ENCODE measurements at places on chromosomes 6 and 20.

DNA sequence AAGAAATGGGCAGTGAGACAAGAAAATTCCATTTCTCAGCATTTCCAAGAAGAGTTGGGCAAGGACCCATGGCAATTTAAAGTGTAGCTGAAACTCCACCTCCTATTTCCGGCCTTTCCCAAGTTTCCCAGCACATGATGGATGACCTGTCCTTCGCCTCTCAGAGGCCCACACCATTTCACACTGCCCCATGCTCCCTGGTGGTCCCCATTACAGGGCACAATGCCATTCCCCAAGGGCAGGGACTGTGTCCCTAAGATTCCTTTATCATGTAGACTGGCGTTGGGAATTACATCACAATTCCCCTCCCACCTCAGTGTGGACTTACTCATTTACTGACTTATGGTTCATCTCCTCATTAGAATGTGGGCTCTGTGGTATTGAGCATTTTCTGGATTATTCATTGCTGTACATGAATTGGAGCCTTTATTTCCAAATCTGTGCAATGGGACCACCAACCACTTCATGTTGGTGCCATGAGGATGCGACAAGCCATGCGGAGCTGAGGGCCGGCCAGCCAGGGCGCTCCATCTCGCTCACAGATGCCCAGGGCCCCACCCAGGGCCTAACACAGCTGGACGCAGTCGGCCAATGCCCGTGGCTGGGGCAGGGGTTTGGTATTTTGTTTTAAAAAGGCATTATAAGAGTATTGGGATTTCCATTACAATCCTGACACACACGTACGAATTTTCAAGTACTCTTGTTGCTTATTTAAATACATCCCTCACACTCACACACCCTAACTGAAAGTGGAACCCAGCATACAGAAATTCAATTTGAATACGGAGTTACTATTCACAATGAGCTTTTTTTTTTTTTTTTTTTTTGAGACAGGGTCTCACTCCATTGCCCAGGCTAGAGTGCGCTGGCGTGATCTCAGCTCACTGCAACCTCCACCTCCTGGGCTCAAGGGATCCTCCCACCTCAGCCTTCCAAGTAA lies 5.4 kb downstream of the ACSS1 start:
- no peak for DNase-seq

DNA sequence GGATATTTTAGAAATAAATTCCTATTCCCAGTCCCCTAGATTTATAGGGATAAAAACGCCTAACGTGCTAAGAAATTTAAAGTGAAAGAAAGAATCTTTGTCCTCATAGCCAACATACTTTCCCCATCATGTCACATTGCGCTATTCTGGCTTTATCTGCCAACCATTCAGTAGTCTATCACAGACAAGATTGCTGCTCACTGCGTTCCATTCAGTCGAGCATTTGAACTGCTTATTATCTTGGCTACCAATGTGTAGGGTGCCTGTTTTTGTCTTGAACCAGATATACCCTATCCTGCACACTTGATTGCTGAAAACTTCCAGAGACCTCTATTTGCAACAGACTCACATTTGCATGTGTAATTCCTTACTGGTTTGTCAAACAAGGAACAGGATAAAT lies 751.5 kb downstream of the EPHA7 start:
- DNase-seq: no peak

DNA sequence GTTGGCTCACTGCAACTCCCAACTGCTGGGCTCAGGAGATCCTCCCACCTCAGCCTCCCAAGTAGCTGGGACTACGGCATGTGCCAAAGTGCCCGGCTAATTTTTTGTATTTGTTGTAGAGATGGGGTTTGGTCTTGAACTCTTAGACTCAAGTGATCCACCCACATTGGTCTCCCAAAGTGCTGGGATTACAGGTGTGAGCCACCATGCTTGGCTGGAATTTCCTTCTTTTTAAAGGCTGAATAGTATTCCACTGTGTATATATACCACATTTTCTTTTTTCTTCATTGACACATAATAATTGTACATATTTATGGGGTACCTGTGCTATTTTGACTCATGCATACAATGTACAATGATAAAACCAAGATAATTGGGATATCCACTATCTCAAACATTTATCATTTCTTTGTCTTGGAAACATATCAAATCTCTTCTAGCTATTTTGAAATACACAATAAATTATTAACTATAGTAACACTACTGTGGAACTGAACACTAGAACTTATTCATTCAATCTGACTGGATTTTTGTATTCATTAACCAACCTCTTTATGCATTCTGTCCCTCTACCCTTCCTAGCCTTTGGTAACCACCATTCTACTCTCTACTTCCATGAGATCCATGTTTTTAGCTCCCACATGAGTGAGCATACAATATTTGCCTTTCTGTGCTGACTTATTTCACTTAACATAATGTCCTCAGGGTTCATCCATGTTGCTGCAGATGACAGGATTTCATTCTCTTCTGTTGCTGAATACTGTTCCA lies 7.8 kb downstream of the MDC1 start:
- DNase-seq: no peak

DNA sequence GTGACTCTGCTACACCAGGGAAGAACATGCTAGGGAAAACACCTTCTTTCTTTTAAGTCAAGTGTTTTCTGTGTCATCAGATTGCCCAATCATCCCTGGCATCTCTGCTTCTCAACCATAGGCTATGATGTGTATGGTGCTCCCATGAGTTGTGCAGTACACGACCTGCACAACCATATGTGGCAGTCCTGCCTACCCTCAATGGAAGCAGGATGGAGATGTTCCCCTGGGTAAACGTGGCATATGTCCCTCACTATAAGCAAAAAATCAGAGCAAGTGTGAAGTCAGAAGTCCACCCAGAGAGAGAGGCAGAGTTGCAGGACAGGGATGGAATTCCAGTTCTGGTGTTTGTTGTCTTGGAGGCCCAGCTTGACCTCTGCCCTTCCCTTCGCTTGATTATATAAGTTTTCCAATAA lies 10.3 kb upstream of the SNHG17 start:
- DNase-seq: no peak

DNA sequence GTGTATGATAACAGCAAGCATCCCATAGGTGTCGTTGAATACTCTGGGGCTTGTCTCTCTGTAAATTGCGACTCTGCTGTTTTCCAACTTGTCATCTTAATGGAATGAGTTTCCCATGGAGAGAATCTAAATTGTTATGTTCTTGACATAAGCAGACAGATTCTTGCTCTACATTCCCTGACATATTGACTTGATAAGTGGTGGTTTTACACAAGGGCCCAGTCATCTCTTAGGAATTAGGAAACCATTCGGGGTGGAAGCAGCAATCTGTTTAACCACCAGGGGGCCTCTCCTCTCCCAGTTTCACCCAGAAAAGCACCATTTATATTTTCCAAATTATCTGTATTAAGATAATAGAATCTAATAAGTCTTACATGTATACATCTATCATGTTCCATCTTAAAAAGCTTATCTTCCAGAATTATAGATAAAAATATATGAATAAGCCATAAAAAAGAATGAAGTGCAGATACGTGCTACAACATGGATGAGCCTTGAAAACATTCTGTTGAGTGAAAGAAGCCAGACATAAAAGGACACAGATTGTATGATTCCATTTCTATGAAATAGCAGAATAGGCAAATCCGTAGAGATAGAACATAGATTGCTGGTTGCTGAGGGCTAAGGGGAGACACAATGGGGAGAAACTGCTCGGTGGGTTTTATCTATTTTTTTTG lies 23.1 kb upstream of the MROH8 start:
- peak; percentile 71 for DNase-seq

- no peak for DNase-seq
These were observed 129.1 kb downstream of the SYCP2 start for GRCh38 chr20:59804347-59804746.

GRCh38 chr20:37518059-37518458 lies 3.0 kb upstream of the NNAT start:
- DNase-seq: no peak

GRCh38 chr6:38209371-38210260 lies 390.1 kb downstream of the ZFAND3 start:
- DNase-seq: no peak

DNA sequence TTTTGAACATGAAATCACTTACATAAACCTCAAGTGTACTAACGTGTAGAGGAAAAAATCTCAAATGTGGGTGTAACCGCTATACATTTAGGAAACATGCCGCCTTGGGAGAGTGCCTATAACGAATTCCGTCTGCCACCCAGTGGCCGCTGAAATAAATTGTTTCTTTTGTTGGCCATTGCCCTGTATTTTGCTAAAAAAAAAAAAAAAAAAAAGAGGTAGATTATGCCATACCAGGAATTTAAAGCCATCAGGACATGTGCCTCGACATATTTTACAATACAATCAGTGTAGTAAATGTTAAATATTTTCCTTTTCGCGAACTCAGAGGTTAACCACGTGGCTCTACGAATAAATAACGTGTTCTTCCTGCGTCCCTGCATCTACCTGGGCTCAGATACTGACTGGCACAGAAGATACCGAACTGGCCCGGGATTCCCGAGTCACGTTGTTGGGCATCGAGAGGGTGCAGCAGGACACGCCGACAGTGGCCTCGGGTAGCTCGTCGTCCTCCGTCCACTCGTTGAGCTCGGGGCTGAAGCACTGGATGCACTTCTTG lies 14.3 kb downstream of the KLHL31 start:
- DNase-seq: peak; percentile 87

DNA sequence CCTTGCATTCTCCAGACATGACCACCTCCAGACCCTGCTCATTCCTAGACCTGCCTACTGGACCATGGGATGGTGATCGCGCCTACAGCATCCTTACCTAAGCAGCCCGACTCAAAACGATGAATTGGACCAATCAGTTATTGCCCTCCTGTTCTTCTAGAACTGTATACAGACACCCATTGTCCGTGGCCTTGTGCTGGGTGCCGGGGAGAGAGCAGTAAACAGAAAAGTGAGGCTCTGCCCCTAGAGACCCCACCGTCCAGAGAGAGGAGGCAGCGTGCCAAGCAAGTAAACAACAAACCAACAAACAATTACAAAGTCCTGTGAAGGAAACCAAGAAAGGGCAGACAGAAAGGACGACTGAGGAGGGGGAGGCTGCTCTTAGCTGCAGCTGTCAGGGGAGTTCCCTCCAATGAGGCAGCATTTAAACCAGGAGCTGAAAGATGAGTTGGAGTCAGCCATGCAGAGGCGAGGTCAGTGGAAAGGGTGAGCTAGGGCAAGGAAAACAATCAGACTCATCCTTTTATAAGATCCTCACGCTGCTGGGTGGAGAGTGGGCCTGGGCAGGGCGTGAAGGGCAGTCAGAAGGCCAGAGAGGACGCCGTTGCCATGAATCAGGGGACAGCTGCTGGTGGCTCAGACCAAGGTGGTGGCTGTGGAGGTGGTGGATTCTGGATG lies 37.6 kb upstream of the BLCAP start:
- no peak for DNase-seq

DNA sequence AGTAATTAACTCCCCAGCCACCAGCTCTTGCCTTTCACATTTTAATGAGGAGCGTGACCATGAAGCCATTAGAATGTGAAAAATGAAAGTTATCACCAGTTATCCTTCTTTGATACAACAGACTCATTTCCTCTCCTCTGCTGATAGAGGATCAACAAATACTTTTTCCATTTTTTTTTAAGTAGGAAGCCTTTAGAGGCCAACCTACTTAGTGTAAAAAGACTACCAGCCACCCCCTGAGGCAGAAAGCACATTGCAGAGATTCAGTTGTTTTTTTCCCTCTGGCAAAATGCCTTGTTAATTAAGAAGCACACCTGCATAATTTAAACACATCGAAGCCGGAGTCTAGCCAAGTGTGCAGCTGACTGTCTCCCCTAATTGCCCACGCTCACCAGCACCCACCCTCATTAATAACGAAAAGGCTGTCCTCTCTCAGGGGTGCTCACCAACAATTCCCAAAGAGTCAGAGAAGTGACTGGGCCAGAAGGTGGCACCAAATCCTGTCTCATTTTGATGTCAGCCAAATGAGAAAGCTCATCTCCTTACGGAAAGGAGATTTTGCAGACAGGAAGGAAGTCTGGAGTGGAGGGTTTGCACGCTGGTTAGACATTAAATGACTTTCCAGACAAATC lies 60.9 kb upstream of the MC3R start:
- peak; percentile 21 for DNase-seq

GRCh38 chr20:45340951-45341350 lies 7.3 kb downstream of the SDC4 start:
- no peak for DNase-seq

DNA sequence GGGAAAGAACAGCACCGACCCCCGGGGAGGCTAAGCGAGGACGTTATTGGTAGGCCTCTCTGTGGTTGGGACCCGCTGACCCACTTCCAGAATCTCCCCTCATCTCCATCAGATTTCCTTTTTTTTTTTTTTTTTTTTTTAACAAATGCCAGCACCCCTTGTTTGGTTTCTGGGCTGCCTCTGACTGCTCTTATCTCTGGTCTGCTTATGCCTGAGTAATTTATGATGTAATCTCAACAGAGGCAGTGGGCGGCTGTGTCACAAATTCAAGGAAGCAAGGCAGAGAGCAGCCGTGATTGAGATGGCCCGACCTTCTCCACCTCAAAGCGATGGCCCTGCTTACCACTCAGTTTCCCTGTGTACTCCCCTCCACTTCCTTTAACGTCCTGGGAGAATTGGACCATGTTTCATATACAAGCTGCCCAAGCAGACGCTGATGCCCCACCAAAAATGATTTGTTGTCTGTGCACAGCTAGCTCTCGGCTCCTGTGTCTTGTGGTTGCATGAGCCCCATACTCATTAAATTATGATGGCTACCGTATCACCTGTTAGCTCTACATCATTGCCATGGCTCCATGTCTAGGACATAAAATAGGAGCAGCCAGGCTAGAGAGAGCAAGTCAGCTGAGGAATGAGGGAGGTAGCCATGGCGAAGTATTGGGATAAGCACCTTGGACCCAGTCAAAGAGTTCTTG lies 98.1 kb downstream of the ZNF217 start:
- DNase-seq: no peak

GRCh38 chr6:157260735-157261410 lies 62.4 kb downstream of the TMEM242 start:
- no peak for DNase-seq

DNA sequence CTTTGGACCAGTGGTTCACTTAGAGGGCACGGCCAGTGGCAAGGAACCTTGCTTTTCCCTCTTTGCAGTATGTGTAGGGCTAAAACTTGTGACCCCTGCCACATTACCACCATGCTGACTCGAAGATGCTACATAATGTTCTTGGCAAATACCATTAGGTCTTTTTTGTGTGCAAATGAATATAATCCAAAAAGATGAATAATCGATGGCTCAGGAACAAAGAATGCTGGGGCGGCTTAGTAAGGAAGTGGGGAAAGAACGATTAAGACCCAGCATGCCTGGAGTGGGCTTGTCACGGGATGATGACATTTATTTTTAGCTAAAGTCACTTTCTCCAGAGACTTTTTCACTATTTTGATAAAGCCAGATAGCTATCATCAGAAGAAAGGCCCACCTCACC lies 23.1 kb downstream of the CMTR1 start:
- no peak for DNase-seq

Data from Kasumi-1 (cell line).